Omental fat pad (tissue), 4 donors: ENCODE measurements at places on chromosomes 12 and 14. TPM values are rescaled to one million over a fixed set of nuclear protein-coding genes. Genes with fewer than 3 reads are reported as not detected.

The ZBTB42 gene
- total RNA-seq, result 7.1 TPM

The DHRS4L2 gene
- total RNA-seq, result 17.7 TPM

The P3H3 gene
- total RNA-seq, result 7.9 TPM

The NOP9 gene
- total RNA-seq, result 22.2 TPM

The SETD1B gene
- total RNA-seq, result 7.3 TPM

The SMOC1 gene
- 1.0 TPM for total RNA-seq

The DEGS2 gene
- total RNA-seq, result not detected

The ANO4 gene
- 1.0 TPM for total RNA-seq

The C12orf76 gene
- total RNA-seq, result 10.7 TPM

The CNTN1 gene
- total RNA-seq, result 1.3 TPM

The RNASE7 gene
- not detected for total RNA-seq

The LHX5 gene
- not detected for total RNA-seq

The P2RX2 gene
- total RNA-seq, result not detected

The LYSET gene
- total RNA-seq, result 10.9 TPM

The KCNK10 gene
- total RNA-seq, result not detected

The CLEC2A gene
- not detected for total RNA-seq

The PHETA1 gene
- 5.5 TPM for total RNA-seq

The TAS2R10 gene
- total RNA-seq, result 1.9 TPM

The BRMS1L gene
- 5.7 TPM for total RNA-seq

The IL22 gene
- total RNA-seq, result not detected

The FAM181A gene
- total RNA-seq, result not detected

The KRT5 gene
- total RNA-seq, result 16.2 TPM

The HNF1A gene
- not detected for total RNA-seq

The OR6C6 gene
- total RNA-seq, result not detected

The ARHGAP9 gene
- 35.0 TPM for total RNA-seq

The KRT4 gene
- not detected for total RNA-seq

The OR11H7 gene
- total RNA-seq, result not detected

The NRIP2 gene
- total RNA-seq, result 4.9 TPM

The CELA1 gene
- total RNA-seq, result not detected

The VWF gene
- 78.4 TPM for total RNA-seq

The SCN8A gene
- total RNA-seq, result 1.4 TPM

The KRT78 gene
- total RNA-seq, result not detected

The CD4 gene
- total RNA-seq, result 22.4 TPM

The APOLD1 gene
- 129 TPM for total RNA-seq

The ZNF10 gene
- total RNA-seq, result 6.4 TPM

The FAM90A1 gene
- not detected for total RNA-seq

The ADSS1 gene
- 4.7 TPM for total RNA-seq

The DDX23 gene
- total RNA-seq, result 85.0 TPM

The SCARB1 gene
- total RNA-seq, result 24.2 TPM

The COQ5 gene
- total RNA-seq, result 14.4 TPM

The MYH7 gene
- not detected for total RNA-seq

The PPFIA2 gene
- total RNA-seq, result 9.1 TPM

The TOMM20L gene
- total RNA-seq, result not detected

The GPRC5D gene
- not detected for total RNA-seq

The IGF1 gene
- 68.1 TPM for total RNA-seq

The KRT77 gene
- not detected for total RNA-seq

The KRT3 gene
- total RNA-seq, result not detected

The ALX1 gene
- not detected for total RNA-seq

The B4GALNT1 gene
- 0.84 TPM for total RNA-seq

The SLC38A4 gene
- not detected for total RNA-seq

The ANO2 gene
- total RNA-seq, result 17.9 TPM

The IQSEC3 gene
- total RNA-seq, result 3.3 TPM

The TSPAN19 gene
- total RNA-seq, result not detected

The CHGA gene
- total RNA-seq, result not detected
